ENCODE measurements at places on chromosomes 3 and 15. TPM values are rescaled to one million over a fixed set of nuclear protein-coding genes. Genes with fewer than 3 reads are reported as not detected.

GRCh38 chr3:150736903-150737832, 25.8 kb downstream of the SIAH2 start:
- no peak for DNase-seq

DNA sequence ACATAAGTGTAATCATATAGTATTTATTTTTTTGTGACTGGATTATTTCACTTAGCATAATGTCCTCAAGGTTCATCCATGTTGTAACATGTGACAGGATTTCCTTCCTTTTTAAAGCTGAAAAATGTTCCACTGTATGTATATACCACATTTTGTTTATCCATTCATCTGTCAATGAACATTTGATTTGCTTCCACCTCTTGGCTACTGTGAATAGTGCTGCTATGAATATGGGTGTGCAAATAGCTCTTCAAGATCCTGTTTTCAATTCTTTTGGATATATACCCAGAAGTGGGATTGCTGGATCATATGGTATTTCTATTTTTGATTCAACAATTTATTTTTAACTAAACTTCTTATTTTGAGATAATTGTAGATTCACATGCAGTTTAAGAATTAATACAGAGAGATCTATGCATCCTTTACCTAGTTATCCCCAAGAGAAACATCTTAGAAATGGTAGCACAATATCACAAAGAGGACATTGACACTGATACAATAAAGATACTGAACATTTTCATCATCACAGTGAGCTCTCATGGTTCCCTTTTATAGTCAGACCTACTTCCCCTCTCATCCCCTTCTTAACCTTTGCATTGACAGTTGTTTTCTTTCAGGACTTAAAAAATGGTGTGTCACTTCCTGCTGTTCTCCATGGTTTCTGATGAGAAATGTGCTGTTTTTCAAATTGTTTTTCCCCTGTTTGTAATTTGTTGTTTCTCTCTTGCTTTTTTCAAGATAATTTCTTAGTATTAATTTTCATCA, 90.1 kb downstream of the SATB1 start:
- no peak for DNase-seq

The SLC35G2 gene
- 0.24 TPM for total RNA-seq

DNA sequence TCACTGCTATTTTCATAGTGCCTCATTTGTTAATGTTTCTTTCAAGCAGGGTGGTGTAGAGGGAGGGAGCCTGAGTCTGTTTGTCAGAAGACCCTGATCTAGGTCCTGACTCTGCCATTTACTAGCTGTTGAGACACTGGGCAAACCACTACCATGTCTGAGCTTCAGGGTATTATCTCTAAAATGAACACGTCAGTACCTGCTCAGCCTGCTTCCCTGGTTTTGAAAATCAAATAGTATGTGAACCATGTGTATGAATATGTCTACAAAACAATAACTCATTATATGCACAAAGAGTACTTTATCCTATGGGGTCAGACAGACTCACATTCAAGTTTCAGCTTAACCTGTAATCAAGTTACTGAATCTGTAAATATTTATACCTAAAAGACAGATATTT, 25.1 kb downstream of the SYNPR start:
- no peak for DNase-seq

DNA sequence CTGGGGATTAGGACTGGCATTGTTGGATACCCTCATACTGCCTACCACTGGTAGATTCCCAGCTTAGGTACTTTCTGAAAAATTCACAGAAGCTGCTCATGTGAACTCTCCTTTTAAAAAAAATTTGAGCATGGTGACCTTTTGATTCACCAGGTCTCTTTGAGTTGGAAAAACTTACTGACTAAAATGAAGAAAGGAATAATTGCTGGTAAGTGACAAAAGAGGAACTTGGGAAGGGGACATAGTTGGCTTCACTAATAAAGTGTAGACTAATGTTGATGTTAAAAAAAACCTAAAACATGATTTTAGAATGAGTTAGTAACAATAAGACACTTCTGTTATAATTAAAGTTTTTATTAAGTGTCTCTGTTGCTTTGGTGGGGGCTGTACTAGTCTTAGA, 8.6 kb downstream of the VPS8 start:
- DNase-seq: no peak

The TOMM70 gene
- total RNA-seq: 30.5 TPM
